MCF 10A (cell line): ENCODE measurements at places on chromosomes 3 and 15. TPM values are rescaled to one million over a fixed set of nuclear protein-coding genes. Genes with fewer than 3 reads are reported as not detected.

Gene UNC13C
- not detected in 2 replicates for total RNA-seq

Gene CPNE4
- not detected in 2 replicates for total RNA-seq

Gene P3H2
- 19.8 and 60.2 TPM in 2 replicates for total RNA-seq

Gene FBXO45
- total RNA-seq, result 13.2 and 16.0 TPM in 2 replicates

Gene VEPH1
- total RNA-seq, result 2.4 TPM in 2 replicates

Gene SEMA3G
- total RNA-seq, result 0.12 TPM in 1 of 2 replicates, not detected in the other

Gene HHATL
- total RNA-seq, result not detected in 2 replicates

Gene MAP6D1
- total RNA-seq, result 1.1 and 1.9 TPM in 2 replicates

Gene ARPP21
- not detected in 2 replicates for total RNA-seq

Gene GHSR
- total RNA-seq, result not detected in 2 replicates

Gene RTP3
- not detected in 2 replicates for total RNA-seq

Gene CYP1A1
- not detected in 2 replicates for total RNA-seq

Gene SPESP1
- 16.8 and 17.6 TPM in 2 replicates for total RNA-seq

Gene SLC51A
- total RNA-seq, result not detected in 2 replicates

Gene SLCO2A1
- total RNA-seq, result 0.59 and 1.0 TPM in 2 replicates

Gene PCOLCE2
- 3.2 and 3.4 TPM in 2 replicates for total RNA-seq

Gene LRRC58
- 25.8 and 28.8 TPM in 2 replicates for total RNA-seq

Gene GOLIM4
- 21.5 and 25.8 TPM in 2 replicates for total RNA-seq

Gene EFCAB12
- 0.22 TPM in 1 of 2 replicates, not detected in the other for total RNA-seq

Gene LEO1
- total RNA-seq, result 24.2 and 29.3 TPM in 2 replicates

Gene RTP2
- not detected in 2 replicates for total RNA-seq

Gene ANKUB1
- total RNA-seq, result not detected in 2 replicates

Gene CYP1A2
- not detected in 2 replicates for total RNA-seq

Gene PARP15
- not detected in 2 replicates for total RNA-seq

Gene ZNF80
- total RNA-seq, result not detected in 2 replicates

Gene ITGB5
- 100 and 101 TPM in 2 replicates for total RNA-seq

Gene ROPN1
- not detected in 2 replicates for total RNA-seq

Gene LIPC
- not detected in 2 replicates for total RNA-seq

Gene CAMP
- 0.72 and 2.4 TPM in 2 replicates for total RNA-seq

Gene HRG
- 0.16 and 0.20 TPM in 2 replicates for total RNA-seq

Gene XIRP1
- not detected in 2 replicates for total RNA-seq

Gene SSUH2
- 0.32 and 0.51 TPM in 2 replicates for total RNA-seq

Gene ZDHHC19
- not detected in 2 replicates for total RNA-seq

Gene EPHB1
- total RNA-seq, result not detected in 2 replicates

Gene GRAMD1C
- 0.64 and 0.79 TPM in 2 replicates for total RNA-seq

Gene DAZL
- total RNA-seq, result not detected in 2 replicates

Gene SNX22
- 0.16 and 0.25 TPM in 2 replicates for total RNA-seq

Gene PPP1R2
- total RNA-seq, result 53.0 and 68.6 TPM in 2 replicates

Gene TMEM158
- 1.4 and 1.9 TPM in 2 replicates for total RNA-seq

Gene ARPIN
- 7.1 and 9.9 TPM in 2 replicates for total RNA-seq

Gene ROBO2
- total RNA-seq, result not detected in 2 replicates

Gene FMN1
- 1.2 and 1.6 TPM in 2 replicates for total RNA-seq

Gene GOLGA8G
- 0.09 TPM in 1 of 2 replicates, not detected in the other for total RNA-seq

Gene FETUB
- total RNA-seq, result 0.47 TPM in 1 of 2 replicates, not detected in the other

Gene CP
- 0.37 TPM in 1 of 2 replicates, not detected in the other for total RNA-seq

Gene MYRIP
- 0.10 and 0.19 TPM in 2 replicates for total RNA-seq

Gene GOLGA6A
- total RNA-seq, result not detected in 2 replicates

Gene DUOX1
- 15.1 and 16.9 TPM in 2 replicates for total RNA-seq

Gene KLF13
- 83.1 and 110 TPM in 2 replicates for total RNA-seq

Gene ZWILCH
- 20.8 and 27.4 TPM in 2 replicates for total RNA-seq
